ENCODE measurements at places on chromosomes 3 and 15.

GRCh38 chr3:195889870-195890295, 18.5 kb downstream of the TNK2 start:
- DNase-seq, result no peak

GRCh38 chr15:66423149-66423548, 36.4 kb downstream of the MAP2K1 start:
- DNase-seq, result no peak

DNA sequence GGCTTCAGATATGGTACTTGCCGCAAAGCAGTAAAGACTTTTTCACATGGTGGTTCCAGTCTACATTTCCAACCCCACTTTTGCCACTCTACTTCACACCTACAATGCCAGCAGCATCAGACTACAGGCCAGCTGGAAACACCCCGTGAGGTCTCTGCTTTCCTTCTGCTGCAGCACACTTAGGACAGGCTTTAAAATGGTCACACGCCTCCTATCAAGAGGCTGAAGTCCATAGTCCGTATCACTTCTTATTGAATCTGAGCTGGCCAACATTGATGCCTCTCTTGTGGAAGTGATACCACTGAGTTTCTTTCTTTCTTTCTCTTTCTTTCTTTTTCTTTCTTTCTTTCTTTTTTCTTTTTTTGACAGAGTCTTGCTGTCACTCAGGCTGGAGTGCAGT, 59.8 kb downstream of the ZNF860 start:
- DNase-seq, result no peak

- no peak for DNase-seq
Measured at GRCh38 chr3:151867666-151868065, 5.8 kb upstream of the SUCNR1 start.

GRCh38 chr15:38163658-38164057, 89.0 kb upstream of the SPRED1 start:
- DNase-seq, result no peak

DNA sequence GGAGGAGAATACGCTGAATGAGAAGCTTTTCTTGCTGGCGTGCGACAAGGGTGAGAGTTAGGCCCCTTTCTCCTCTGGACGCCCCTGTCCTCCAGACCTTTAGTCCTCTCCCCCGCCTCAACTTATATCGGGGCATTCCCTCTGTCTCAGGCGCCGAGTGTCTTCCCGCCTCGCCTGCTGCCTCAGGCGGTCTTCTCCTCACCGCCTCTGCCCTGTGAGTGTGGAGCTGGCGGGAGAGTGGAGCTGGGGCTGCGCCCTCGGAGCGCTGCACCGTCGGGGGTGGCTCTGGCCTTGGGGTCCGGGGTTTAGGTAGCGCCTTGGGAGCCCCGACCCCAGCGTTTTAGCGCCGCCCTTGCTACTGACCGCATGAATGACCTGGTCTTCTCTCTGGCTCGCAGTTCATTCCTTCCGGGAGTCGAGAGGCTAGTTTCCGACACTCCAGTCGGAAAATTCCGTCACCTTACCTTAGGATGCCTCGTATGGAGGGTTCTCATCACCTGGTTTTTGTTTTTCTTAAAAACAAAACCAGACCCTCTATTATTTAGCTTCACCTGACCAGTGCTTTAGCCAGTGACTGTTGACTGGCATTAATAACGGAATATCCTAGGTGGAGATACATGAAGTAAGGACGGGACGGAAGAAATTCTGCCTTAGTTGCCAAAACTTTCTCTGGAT, 985 bp downstream of the TRPC1 start:
- peak; percentile 7 for DNase-seq

GRCh38 chr3:171565481-171566058, 105.4 kb upstream of the TNIK start:
- no peak for DNase-seq

GRCh38 chr3:150300852-150301517, 107.1 kb upstream of the TSC22D2 start:
- DNase-seq, result no peak

DNA sequence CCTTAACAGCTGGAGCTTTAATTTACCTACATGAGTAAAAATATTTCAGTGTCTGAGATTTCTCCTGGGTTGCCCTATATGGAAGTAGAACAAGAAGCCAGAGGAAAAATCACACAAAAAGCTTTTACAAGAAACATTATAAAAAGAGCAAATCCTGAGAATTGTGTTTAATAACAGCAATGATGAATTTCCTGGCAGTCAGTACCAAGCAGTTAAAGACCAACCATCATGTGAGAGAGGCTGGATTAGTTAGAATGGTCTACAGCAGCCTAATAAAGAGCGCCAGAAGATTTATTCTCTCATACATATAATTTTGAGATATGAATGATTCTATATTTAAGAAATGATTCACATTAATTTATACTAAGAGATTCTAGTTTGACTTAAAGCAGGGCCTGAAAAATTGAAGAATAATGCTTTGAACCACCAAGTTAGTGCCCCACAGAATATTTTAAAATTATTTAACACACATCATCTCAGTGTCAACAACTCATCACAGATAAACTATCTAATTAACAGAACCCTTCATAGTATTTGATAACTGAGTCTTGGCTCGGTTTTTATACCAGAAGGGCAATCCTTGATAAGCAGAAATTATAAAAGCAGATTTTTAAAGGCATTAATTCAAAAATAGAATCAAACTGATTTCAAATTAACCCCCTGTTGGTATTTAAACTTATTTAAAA, 59.9 kb upstream of the DPH6 start:
- DNase-seq, result no peak

- no peak for DNase-seq
Measured at GRCh38 chr15:67037694-67038093, 27.7 kb upstream of the SMAD3 start.

- no peak for DNase-seq
Measured at GRCh38 chr3:107206945-107207344, 170.3 kb upstream of the CCDC54 start.

GRCh38 chr15:28122038-28122949, 23.2 kb upstream of the OCA2 start:
- DNase-seq, result no peak

- no peak for DNase-seq
Measured at GRCh38 chr3:88809993-88810392, 297.4 kb upstream of the EPHA3 start.

DNA sequence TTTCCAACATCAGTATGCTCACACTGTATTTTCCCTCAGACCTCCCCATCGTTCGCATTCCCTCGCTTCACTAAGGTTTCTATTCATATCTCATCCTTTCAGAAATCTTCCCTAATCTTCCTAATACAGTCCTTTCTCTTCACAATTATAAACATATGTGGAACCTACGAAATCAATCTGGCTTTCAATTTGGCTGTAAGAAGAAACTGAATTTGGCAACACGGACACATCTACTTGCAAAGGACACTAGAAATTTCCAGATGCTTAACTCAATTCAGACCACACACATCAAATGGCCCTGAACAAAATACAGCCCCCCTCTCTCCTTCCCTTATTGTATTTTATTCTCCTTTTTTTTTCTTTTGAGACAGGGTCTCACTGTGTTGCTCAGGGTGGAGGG, 39.1 kb upstream of the TM4SF19 start:
- DNase-seq, result no peak

GRCh38 chr3:126752303-126753190, 48.5 kb downstream of the CHCHD6 start:
- no peak for DNase-seq

GRCh38 chr3:117688583-117688982, 979.0 kb downstream of the TUSC7 start:
- DNase-seq, result no peak

DNA sequence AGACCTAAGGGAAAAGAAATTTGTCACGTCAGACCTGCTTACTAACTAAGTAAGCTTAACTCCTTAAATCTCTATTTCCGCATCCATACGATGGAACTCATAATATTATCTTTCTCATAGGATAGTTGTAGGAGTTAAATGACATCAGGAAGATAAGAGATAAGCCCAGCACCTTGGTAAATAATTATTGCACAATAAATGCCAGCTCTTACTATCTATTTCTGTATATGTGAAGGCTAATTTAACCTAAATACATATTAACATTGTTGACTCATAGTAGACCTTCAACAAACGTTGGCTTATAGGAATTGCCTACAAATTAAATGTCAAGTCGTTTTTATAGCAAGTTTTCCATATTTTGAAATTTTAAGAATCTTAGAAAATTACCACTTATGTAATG, 709.0 kb downstream of the CADM2 start:
- DNase-seq, result no peak

DNA sequence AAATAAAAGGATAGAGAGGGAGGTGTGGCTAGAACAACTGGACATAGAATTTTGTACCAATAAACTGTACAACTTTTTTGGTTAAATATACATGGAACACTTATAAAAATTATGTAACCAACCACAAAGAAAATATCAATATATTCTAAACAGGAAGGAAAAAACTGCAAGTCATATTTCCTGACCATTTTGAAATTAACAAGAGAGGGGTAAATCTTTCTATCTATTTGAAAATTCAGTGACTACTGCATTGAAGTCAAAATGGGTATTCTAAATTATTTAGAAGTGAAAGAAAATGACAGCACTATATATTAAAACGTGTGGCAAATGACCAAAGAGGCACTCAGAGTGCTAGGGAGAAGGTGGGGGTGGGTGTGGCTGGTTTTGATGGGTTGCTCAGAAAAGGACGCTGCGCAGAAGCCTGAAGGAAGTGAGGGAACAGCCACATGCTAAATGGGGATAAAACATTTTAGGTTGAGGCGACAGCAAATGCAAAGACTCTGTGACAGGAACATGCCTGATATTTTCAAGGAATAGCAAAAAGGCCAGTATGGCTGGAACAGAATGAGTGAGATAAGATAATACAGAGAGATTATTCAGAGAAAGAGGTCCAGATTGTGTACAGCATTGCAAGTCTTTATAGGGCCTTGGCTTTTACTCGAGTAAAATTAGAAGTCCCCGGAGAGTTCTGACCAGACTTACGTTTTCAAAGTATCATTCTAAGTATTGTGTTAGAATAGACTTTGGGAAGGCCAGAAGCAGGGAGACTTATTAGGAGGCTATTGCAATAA, 41.1 kb downstream of the ERICH6 start:
- no peak for DNase-seq

DNA sequence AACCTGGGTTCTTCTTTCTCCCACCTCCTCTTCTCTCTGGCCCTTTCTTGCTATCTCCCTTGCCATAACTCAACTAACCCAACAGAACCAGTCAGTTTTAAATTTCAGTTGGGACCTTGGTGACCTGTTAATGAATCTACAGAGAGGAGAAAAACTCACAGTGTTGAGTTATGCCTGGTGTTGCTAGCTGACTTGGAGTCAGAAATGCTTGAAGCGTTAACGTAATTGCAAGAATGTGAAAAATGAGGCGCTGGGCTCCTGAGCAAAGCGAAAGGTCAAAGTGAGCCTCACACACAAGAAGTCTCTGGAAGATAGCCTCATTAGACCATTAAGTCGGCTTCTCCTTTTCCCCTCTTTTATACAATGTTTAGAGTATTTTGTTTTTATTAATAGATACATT, 18.4 kb downstream of the MEIS2 start:
- DNase-seq, result peak; percentile 49

- no peak for DNase-seq
Measured at GRCh38 chr3:58341376-58341775, 8.7 kb downstream of the PXK start.
